NCI-H524 (cell line): ENCODE measurements at places on chromosomes 3 and 15.

- DNase-seq = no peak
These were observed 754.4 kb upstream of the GOLIM4 start for GRCh38 chr3:168850109-168850508.

- DNase-seq = no peak
These were observed 26.1 kb upstream of the PLXND1 start for GRCh38 chr3:129632556-129632955.

DNA sequence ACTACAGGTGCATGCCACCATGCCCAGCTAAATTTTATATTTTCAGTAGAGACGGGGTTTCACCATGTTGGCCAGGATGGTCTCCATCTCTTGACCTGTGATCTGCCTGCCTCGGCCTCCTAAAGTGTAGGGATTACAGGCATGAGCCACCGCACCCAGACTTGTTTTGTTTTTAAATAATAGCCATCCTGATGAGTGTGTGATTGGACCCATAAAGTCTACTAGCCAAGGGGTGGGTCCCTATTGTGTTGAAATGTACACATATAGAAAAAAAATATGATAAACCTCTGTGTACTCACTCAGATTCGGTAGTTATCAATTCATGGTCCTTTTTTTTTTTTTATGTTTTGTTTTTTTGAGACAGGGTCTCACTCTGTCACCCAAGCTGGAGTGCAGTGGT is 17.3 kb downstream of the ZNF592 start:
- DNase-seq = no peak

DNA sequence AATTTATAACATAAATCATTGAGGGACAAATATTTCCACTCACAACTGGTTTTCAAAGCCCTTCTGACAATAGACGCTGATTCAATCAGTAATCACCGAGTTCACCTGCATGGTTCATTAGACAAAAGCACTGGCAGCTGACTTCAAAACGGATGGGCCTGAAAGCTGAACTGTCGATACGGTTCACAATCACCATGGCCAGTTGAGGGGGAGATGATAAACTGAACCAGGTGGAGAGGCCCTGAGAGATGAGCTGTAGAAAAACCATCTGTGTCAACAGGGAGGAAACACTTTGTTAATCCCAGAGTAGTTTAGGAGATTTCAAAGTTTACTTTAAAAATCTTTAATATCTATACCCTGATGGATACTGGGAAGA is 75.0 kb downstream of the PEX5L start:
- peak; percentile 78 for DNase-seq

DNA sequence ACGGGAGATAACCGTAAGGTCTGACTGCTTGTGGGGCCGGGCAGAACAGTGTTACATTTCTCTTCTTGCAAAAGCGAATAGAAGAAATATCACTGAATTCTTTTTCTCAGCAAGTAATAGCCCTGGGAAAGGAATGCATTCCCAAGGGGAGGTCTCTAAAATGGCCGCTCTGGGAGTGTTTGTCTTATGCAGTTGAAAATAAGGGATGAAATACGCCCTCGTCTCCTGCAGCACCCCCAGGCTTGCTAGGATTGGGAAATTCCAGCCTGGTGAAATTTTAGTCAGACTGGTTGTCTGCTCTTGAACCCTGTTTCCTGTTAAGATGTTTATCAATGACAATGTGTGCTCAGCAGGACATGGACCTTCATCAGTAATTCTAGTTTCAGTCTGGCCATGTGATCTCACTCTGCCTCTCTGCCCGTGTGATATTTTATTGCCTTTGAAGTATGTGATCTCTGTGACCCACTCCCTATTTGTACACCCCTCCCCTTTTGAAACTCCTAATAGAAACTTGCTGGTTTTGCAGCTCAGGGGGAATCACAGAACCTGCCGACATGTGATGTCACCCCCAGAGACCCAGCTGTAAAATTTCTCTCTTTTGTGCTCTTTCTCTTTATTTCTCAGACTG is 715.6 kb downstream of the ROBO1 start:
- no peak for DNase-seq

GRCh38 chr15:62301993-62302675 is 137.0 kb upstream of the C2CD4B start:
- DNase-seq = no peak

GRCh38 chr3:188782613-188783124 is 389.1 kb upstream of the TPRG1 start:
- no peak for DNase-seq

- DNase-seq = no peak
These were observed 607.2 kb downstream of the OTOL1 start for GRCh38 chr3:162103808-162104207.

GRCh38 chr3:4812591-4812990 is 166.6 kb upstream of the BHLHE40 start:
- DNase-seq = no peak

- DNase-seq = no peak
These were observed 44.8 kb downstream of the MORC1 start for GRCh38 chr3:109073116-109073515.

DNA sequence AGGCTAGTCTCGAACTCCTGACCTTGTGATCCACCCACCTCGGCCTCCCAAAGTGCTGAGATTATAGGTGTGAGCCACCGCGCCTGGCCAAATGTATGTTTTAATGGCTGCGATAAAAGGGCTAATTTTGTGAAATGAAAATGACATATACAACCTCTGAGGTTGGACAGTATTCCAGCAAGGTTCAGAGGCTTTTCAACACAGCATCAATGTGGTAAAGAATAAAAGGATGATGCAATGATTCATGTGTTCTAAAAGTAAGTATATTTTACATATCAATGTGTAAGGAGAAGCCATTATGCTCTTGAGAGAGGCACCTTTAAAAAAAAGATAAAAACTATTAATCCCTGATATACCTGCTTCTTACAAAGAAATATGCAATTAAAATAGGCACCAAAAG is 6.7 kb downstream of the SLTM start:
- no peak for DNase-seq

DNA sequence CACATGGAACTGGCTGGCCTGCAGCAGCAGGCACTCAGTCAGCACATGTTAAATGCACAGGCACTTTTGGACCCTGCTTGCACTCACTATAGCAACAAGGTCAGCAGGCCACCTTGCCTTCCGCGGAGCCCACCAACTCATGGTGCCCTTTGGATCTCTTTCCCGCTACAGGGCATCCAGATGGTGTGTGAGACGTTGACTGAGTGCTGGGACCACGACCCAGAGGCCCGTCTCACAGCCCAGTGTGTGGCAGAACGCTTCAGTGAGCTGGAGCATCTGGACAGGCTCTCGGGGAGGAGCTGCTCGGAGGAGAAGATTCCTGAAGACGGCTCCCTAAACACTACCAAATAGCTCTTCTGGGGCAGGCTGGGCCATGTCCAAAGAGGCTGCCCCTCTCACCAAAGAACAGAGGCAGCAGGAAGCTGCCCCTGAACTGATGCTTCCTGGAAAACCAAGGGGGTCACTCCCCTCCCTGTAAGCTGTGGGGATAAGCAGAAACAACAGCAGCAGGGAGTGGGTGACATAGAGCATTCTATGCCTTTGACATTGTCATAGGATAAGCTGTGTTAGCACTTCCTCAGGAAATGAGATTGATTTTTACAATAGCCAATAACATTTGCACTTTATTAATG is 85.0 kb downstream of the TGFBR2 start:
- peak; percentile 40 for DNase-seq

- DNase-seq = no peak
These were observed 30.6 kb downstream of the INTS14 start for GRCh38 chr15:65580287-65580686.

- DNase-seq = no peak
These were observed 333.4 kb downstream of the RAP2B start for GRCh38 chr3:153495422-153495821.

GRCh38 chr3:50275996-50276761 is 2.7 kb upstream of the LSMEM2 start:
- no peak for DNase-seq

GRCh38 chr15:95142531-95142930 is 911.2 kb downstream of the MCTP2 start:
- no peak for DNase-seq

GRCh38 chr3:29949940-29950616 is 656.3 kb upstream of the TGFBR2 start:
- no peak for DNase-seq

GRCh38 chr3:50068134-50068533 is 20.6 kb upstream of the RBM5 start:
- DNase-seq = no peak

DNA sequence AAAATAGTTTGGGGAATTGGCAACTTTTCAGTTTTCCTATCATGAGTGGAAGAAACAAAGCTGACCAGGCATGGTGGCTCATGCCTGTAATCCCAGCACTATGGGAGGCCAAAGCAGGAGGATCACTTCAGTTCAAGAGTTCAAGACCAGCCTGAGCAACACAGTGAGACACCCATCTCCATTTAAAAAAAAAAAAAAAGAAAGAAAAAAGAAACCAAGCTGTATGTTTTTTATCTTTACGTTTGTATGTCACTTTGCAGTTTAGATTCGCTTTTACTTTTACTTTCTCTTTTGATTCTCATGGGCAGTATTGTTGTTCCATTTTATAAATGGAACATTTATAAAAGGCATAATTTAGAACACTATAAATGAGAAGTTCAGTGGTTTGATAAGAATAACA is 31.2 kb upstream of the TNIK start:
- DNase-seq = no peak

- no peak for DNase-seq
These were observed 115.1 kb downstream of the IQSEC1 start for GRCh38 chr3:12957824-12958792.

- DNase-seq = no peak
These were observed 296.1 kb upstream of the TGFBR2 start for GRCh38 chr3:30309961-30310954.

GRCh38 chr15:65059931-65060596 is 7.7 kb downstream of the RASL12 start:
- no peak for DNase-seq

DNA sequence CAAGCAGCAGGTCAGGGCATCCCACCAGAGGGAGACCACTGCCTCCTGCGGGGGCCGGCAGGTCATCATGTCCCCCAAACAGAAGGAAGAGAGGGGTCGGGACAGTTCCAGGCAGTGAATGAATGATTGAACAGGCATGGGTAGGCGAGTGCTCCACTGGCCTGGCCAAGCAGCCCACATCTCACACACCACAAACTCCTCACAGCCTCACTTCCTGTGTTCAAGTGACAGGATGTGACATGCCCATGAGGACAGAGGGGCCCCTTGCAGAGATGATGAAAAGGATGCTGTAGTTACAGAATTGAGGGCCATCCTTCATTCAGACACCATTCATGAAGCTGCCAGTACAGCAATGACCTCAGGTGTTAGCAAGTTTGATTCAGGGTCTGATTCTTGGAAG is 3.7 kb downstream of the IQSEC1 start:
- no peak for DNase-seq

GRCh38 chr3:31407665-31408064 is 125.1 kb upstream of the STT3B start:
- no peak for DNase-seq

DNA sequence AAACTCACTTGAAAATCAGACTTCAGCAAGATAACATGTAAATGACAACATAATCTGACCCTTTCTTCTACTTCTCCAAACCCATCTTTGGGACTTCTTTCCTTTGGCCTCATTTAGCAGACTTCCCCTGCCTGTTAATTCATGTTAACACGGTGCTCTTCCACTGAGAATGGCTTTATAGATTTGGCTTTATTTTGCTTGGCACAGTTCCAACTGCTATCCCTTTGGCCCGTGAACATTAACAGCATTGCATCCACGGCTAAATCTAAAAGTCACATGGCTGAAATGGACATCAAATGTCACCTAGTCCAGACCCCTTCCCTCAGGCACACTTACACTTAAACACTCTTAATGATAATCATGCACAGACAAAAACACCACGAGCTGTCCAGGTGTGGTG is 3.8 kb downstream of the ZMAT3 start:
- DNase-seq = no peak

DNA sequence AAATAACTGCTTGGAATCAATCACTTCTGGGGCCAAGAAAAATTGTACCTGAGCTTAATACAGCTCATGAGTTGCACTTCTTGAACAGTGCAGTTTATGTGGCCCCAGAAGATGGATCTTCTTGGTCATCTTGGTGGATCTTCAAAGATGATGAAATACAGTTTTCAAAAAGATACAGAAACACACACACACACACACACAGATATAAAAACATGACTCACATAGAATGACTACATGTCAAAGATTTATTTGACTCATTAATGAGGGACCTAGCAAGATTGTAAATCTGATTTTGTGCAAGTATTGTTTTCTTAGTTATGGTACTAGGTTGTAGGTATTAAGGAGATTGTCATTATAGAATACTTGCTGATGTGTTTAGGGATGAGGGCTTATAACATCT is 32.6 kb downstream of the PDCD6IP start:
- DNase-seq = no peak

DNA sequence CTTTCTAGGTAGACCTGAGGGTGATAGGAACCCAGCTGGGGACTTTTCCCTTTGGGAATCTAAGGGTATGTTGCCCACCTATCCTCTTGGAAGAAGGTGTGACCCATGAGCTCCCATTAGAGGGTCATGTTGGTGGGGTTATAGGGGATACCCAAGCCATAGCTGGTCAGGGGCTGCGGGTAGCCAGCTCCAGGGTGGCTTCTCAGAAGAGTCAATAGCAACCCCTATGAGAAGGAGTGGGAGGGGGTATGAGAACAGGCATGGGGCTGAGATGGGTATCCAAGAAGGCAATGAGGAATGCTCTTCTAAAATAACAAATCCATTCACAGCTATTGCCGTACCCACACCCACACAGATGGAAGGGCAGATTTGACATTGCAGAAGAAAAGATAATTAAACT is 217.8 kb downstream of the UACA start:
- no peak for DNase-seq

DNA sequence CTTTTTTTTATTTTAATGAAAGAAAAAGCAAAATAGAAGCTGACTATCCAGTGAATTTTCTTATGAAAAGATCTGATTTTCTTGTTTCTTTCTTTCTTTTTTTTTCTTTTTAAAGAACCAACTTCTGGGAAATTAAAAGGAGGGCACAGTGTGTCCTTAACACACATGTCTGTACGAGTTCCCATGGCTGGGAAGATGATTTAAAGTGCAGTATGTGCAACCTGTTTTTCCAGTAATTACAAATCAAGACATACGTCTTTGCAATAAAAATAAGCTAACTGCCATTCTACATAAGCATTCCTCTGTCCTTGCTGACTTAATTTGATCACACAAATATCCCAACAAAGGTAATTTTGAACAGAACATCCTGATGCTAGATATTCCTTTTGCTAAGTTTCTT is 416.1 kb downstream of the ROBO1 start:
- no peak for DNase-seq

- peak; percentile 20 for DNase-seq
These were observed 25.2 kb downstream of the NIPA1 start for GRCh38 chr15:22811640-22812039.

GRCh38 chr3:188647237-188647636 is 493.3 kb downstream of the LPP start:
- DNase-seq = no peak

DNA sequence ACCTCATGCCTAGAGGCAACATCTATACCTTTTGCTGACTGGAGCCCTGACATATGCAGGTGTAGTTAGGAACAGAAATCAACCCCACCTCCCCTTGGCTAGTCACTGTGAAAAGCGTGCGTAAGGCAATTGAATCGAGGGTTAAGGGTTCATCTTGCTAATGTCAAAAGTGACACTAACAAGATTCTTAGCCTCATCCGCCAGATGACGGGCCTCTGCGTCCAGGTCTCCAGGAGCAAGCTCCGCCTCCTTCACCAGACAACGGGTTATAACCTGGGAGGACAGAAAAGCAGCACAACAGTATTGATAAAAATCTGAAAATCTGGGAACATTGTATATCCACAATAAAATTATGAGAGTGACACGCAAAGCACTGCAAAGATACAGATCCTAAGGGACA is 4.7 kb downstream of the SELENOS start:
- DNase-seq = no peak
